ENCODE measurements at places on chromosomes 7 and 10. TPM values are rescaled to one million over a fixed set of nuclear protein-coding genes. Genes with fewer than 3 reads are reported as not detected.

DNA sequence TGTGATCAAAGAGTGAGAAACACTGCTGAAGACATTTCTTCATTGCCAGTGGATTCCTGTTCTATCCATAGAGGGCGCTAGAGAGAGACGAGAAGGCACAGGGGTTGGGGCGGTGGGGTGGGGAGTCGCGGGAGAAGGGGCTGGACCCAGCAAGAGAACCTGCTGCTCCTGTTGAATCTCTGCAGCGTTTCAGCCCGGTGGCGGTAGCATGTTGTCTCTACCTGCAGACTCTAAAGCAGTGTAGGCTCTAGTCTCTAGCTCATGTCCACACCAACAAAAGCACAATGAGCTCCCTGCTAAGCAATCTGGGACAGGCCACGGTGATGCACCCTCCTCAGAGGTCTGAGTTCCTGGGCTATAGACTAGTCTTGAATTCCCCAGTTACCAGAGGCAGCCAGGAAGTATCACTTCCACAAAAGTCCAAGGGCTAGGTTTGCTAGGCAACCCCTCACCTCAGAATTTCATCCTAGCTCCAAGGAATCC, 167.7 kb downstream of the DGKB start:
- no peak for DNase-seq

DNA sequence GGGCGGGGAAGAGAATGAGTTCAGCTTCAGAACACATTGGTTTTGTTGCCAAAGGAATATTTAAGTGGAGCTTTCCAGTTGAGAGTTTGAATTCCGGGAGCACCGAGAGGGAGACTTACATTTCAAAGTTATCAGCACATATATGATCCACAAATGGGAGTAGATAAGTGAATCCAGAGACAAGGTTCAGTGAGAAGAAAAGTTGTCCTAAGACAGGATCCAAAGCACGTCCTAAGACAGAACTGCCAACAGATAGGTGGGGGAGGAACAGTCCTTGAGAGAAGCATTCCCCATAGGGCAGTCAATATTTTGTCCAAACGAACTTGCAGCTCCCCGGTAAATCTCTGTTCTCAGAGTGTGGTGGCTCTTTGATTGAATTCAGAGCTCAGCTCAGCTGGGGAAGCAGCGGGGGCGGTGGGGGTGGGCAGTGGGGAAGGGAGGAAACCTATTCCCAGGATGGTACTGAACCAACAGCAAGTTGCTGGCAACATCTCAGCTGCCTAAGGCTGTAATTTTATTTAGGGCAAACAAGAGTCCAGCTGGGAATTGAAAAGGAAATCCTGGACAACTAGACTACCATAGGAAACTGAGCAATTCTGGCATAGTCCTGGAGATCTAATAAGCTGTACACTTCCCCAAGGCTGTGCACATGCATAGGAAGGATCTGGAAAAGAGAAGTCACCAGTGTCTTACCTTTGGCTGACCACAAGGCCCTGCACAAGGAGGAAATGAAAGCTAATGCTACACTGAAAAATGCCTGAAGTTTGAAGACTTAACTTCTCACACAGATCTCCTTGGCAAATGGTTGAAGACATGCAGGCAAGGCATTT, 94.2 kb upstream of the CXCL12 start:
- DNase-seq = no peak

MAT1A gene
- total RNA-seq = not detected

DNA sequence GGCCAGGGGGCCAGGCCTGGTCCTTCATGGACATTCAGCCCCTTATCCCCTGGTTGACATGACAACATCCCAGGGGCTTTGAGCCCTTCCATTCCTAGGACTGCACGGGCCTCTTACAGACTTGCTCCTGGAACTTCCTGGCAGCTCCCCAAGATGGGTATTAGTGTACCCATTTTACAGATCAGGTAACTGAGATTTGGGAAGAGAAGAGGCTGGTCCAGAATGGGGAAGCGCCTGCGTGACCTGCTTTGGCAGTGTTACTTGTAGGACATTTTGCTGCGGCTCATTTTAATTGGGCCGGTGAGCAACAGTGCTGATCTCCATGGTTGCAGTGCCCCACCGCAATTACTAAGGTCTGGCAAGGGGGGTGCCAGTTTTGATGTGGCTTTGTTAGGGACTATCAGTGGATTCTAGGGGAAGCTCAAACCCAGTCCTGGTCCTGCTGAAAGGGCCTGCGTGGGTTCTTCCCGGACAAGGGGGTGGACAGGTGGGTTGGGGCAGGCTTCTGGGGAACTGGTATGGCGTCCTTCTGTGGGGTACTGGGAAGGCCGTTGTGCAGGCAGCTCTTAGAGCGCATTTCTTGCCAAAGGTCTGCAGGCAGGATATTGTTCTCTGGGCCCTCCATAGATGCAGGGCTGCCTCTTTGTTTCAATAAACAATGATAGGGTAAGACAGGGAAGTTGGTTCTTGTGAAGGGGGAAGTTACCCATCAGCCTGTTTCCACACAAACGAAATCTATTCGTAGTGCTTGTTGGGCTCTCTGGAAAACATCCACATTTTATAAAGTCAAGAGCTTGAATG, 137.6 kb downstream of the RGS10 start:
- DNase-seq = no peak

- DNase-seq = no peak
These were observed 27.6 kb downstream of the PFKFB3 start for GRCh38 chr10:6230315-6230714.

DNA sequence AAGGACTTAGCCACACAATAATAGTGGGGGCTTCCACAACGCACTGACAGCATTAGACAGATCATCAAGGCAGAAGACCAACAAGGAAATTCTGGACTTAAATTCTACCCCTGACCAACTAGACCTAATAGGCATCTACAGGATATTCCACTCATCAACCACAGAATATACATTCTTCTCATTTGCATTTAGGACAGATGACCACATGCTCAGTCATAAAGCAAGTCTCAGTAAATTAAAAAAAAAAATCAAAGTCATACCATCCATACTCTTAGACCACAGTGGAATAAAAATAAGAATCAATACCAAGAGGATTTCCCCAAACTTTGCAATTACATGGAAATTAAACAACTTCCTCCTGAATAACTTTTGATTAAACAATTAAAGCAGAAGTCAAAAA, 155.9 kb downstream of the CDK14 start:
- peak; percentile 20 for DNase-seq

- DNase-seq = peak; percentile 92
These were observed 26.1 kb downstream of the PLAC9 start for GRCh38 chr10:80158598-80159127.

TIMM23B gene
- total RNA-seq = 20.6 TPM

GRCh38 chr10:119541459-119542356, 811 bp downstream of the RGS10 start:
- DNase-seq = no peak

- no peak for DNase-seq
These were observed 185.2 kb downstream of the PRPF18 start for GRCh38 chr10:13771992-13772391.

- no peak for DNase-seq
These were observed 56.6 kb downstream of the CHRM2 start for GRCh38 chr7:136925044-136925443.

- no peak for DNase-seq
These were observed 94.0 kb downstream of the NPSR1 start for GRCh38 chr7:34751725-34752643.

GRCh38 chr7:141193066-141193465, 119.2 kb downstream of the TMEM178B start:
- no peak for DNase-seq

- DNase-seq = peak; percentile 34
These were observed 22.3 kb downstream of the PIK3CG start for GRCh38 chr7:106887421-106887820.

GRCh38 chr10:20303453-20304152, 487.4 kb downstream of the PLXDC2 start:
- no peak for DNase-seq

GRCh38 chr10:20618011-20618547, 279.0 kb downstream of the NEBL start:
- no peak for DNase-seq

DNA sequence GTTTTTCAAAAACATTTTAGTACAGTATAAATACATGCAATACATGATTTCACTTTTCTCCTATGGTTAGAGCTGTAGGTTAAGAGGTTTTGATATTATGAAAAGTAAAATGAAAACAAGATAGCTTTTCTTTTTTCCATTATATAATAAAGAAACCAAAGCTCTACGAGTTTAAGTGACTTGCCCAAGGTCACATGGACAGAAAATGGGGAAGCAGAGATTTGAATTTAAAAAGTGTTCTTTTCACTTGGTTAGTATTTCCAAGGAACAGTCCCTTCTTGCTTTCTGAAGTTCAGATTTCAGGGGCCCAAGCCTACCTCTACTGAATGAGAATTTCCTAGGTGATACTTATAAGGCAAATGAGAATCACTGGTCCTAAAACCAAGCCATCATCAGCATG, 13.2 kb upstream of the MAP3K8 start:
- no peak for DNase-seq

DNA sequence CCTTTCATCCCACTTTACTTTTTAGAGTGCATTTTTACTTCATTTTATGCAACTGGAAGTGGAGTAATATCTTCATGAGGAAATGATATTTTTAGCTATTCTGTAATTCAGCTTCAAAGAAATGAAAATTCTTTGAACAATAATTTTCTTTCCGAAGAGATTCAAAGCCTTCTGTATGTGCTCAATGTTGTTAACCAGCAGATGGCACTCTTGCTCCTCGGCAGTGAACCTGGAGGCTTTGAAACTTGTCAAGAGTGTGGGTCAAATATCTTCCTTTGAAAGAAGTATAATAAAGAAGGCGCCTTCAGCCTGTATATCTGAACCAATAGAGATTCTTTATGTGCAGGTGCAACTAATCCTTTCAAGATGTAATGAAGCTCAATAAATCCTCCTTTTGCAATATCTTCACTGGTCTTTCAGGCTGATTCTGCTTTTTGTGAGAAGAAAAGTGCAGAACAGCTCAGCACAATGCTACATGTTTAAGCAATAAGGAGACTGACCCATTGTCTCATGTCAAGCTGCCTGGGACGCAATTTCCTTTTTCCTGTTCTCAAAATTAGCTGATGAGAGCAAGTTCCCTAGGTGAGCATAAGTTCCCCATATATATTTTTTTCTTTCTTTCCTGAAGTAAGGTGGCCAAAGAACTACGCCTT, 258.4 kb downstream of the SEMA3A start:
- DNase-seq = peak; percentile 70

NPSR1 gene
- not detected for total RNA-seq

DNA sequence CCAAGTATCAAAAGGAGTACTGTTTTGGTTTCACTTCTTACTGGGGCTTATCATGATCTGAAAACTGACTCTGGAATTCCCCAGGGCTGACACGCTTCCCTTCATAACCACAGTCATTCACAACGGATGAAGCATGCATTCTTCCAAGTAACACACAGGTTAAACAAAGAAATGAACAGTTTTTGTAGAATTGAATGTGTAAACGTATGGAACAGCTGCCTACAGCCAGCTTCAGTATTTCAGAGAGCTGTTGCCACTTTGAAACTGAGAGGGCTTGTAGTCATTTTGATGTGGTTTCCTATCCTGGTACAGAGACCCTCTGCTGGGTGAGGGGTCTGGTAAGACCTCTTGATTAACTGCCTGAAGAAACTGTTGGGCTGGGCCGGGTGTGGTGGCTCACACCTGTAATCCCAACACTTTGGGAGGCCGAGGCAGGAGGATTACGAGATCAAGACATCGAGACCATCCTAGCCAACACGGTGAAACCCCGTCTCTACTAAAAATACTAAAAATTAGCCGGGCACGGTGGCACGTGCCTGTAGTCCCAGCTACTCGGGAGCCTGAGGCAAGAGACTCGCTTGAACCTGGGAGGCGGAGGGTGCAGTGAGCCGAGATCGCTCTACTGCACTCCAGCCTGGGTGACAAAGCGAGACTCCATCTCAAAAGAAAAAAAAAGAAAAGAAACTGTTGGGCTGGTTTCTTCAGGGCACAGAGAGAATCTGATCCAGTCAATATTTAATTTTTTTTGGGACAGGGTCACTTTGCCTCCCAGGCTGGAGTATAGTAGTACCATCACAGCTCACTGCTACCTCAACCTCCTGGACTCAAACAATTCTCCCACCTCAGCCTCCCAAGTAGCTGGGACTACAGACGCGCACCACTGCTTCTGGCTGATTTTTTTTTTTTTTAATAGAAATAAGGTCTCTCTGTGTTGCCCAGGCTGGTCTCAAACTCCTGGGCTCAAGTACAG, 4.7 kb downstream of the NFE2L3 start:
- peak; percentile 95 for DNase-seq

DNA sequence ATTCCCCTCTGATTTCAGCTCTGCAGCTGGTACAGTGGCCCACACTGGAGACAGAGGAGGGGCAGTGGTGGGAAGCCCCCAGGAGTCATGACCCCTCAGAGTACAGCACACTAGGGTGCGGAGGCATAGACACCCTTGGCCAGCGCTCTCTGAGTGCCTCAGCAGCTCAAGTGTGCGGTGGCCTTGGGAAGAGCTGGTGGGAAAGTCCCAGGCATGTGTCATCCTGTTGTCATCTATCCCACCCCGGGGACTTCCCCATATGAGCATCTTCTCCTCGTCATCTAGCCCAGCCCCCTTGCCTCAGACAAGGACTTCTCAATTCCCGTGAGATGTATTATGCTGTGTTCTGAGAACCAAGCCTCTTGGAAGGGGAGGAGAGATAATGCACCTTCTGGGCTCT, 15.6 kb upstream of the PPIF start:
- peak; percentile 66 for DNase-seq

GRCh38 chr10:121753726-121754476, 155.7 kb upstream of the FGFR2 start:
- DNase-seq = peak; percentile 98

DNA sequence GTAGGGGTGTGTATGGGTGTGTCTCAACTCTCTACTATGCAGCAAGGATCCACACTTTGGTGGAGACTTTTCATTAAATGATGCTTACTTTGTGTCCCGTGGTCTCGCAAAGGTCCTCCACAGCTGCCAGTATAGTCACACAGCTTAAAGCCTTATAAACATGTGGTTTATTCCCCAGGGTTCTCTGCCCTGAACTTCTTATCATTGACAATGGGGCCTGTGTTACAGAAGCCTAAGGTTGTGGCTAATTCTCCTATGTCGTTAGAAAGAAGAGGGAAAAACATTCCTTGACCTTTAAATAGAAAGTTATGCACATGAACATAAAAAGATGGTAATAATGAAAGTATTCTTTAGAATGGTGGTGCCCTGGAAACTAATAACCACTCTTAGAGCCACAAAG, 201.4 kb downstream of the INHBA start:
- DNase-seq = no peak

DNA sequence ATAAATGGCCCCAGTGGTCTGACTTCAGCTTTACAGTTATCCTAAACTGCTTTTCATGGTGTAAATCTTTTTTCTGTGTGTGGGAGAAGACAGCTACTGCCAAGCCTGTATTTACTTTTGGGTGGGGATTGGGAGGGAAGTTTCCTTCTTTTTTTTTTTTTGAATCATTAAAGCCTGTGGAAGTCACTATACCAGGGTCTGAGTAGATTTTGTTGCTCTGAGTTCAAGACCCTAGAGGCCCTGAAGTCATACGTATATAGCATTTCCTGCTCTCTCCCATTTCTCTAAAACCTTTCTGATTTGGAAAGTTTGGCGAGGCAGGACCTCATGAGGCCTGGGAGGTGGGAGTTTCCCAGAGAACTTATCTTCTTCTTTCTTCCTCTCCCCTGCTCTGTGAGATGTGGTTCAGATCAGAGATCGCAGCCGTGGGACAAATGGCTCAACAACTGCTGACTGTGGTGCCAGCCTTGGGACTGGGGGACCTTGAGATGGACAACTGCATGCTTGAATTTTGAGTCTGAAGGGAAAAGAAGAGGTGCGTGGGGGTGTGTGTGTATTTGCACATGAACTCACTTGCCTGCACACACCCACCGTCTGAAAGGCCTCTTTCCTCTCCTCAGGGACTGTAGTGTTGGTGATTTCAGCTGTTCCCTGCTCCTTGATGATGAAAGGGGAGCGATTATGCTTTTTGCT, 18.1 kb downstream of the LRMDA start:
- DNase-seq = no peak

All from bronchial epithelial cell (primary cell).